Right kidney (tissue), 9 donors: ENCODE measurements at places on chromosomes 6 and 20.
A peak's percentile ranks its signal among the peaks of the same experiment; 100 is the strongest.

GRCh38 chr20:57619051-57619831, 985 bp downstream of the ZBP1 start:
- no peak for DNase-seq

DNA sequence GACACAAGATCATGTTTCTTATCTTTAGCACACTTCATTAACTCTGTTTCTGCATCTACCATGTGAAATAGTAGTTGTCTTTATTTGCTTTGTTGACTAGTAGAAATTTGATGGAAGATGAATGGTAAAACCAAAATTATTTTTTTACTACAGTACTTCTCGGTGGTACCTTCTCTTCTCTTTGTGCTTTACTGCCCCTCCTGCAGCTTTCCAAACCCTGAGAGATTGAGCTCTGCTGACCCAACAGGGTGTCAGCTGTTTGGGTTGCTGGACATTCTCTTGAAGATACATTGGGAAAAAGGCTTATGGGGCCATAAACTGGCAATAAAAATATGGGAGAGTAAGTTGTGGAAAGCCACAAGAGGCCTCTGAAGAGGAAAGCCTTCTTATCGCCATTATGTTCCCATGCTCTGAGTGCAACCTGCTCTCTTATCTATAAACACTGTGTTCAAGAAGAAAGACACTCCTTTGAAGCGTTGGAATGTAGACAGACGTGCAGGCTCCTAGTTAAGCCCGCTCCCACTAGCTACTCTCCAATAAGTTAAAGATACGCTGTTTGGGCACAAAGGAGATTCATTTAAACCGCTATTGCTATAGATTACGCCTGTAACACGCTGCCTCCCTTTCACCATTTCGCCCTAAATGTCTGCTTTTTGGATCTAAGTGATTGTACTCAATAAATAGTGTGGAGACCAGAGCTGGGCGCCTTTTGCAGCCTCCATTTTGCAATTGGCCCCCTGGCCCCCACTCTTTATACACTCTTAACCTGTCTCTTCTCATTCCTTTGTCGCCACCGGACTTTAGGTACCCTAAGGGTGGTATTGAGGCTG, 60.1 kb upstream of the PRSS16 start:
- DNase-seq, result peak; percentile 22

GRCh38 chr20:57210054-57210910, 56.2 kb downstream of the BMP7 start:
- no peak for DNase-seq

DNA sequence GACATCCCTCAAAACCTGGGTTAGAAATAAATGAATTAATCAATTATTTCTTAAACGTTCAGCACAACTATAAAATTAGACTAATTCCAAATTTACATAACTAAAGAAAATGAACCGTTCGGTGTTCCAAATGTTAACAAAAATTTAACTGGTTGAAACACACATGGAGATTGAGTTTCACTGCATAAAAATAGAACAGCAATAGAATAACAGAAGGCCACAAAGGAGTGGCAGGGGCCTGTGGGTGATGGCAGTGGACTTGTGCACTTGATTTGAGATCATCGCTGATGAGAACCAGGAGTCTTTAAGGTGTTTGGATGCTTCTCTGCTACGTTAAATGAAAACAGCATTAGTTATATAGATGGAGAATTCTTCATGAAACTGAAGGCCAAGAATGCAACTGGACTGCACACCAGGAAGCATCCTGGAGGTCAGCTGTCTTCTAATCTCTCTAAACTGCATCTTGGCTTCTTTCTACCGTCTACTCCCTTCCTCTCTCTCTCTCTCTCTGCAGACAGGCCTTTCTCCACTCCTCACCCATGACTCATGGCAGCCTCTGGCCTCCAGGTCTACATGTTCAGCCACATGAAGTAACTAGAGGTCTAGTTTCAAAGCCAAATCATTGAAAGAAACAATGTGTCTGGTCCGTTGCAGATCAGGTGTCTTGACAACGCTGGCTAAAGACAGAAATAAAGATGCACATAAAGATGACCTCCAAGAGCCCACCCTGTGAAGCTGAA, 111.3 kb downstream of the SIM1 start:
- no peak for DNase-seq

GRCh38 chr6:142118925-142119324, 13.8 kb upstream of the GJE1 start:
- no peak for DNase-seq
